Vagina (tissue), 2 donors: ENCODE measurements at places on chromosomes 6 and 20.

GRCh38 chr6:22079783-22080182, 217.1 kb downstream of the PRL start:
- no peak for DNase-seq

GRCh38 chr20:14687313-14687712, 349.9 kb upstream of the FLRT3 start:
- no peak for DNase-seq

- DNase-seq: no peak
These were observed 10.5 kb upstream of the DEFB128 start for GRCh38 chr20:199996-200395.

GRCh38 chr6:147867433-147868226, 359.1 kb downstream of the SAMD5 start:
- DNase-seq: no peak

- DNase-seq: no peak
These were observed 44.1 kb downstream of the TXNDC5 start for GRCh38 chr6:7866526-7866925.

GRCh38 chr6:26197933-26198721, 110.9 kb downstream of the HFE start:
- no peak for DNase-seq
